ENCODE measurements at places on chromosomes 4 and X.
A peak's percentile ranks its signal among the peaks of the same experiment; 100 is the strongest.

DNA sequence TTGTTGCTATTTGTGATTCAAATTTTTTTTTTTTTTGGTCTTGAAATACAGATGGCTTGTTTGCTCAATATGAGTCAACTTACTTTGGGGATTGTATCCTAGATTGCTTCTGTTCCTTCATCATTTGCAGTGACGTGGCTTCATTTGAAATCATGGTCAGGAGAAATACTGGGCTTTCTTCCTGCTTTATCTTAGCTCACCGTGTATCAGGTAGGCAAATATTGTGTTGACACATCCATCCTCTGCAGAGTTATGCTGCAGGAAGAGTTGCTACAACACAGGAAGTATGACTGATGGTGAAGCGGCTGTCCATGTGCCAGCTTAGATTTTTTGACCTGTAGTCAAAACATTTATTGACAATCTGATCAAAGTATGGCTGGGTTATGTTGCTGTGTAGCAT lies 232.2 kb downstream of the C4orf33 start:
- DNase-seq, result no peak

DNA sequence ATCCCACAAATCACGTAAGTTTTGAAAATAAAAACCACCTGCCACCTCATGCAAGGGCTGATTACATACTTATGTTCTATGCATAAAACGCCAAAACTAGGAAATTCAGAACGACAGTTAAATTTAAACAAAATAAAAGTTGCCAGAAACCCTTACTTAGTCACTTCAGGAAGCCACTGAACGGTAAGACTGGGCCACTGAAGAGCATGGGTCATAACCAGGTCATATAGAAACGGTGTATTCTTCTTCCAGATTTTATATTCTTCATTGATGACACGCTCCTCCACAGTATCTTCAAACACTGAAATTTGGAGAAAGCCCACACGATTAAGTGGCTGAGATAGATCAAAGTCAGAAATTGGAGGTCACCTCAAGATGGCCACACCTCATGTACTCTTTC lies 1.2 kb downstream of the RBBP7 start:
- DNase-seq, result no peak

- no peak for DNase-seq
Measured at GRCh38 chr4:45554423-45554822, 569.4 kb downstream of the GABRG1 start.

GRCh38 chr4:112173593-112174558 lies 28.6 kb downstream of the FAM241A start:
- no peak for DNase-seq

DNA sequence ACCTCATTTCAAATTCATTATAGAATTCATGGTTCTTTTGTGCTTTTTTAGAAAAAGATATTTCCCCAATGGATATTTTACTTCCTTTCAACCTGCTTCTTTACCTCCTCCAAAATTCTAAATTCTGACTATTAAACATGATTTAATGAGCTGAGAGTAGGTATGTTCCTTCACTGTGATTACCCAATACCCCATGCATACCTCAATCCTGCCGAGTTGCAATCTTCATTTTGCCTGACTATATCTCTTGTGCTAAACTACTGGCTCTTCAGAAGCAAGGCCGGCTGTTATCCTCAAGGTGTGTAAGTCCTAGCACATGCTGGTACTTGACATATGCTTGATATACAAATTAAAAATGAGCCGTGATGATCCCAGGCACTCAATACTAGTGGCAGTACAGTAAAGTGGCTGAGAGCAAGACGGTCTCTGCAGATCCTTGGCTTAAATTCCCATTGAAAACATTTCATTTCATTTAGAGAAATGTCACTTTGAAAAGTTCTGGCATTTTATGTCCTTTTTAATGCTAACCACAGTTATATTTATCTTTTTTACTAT lies 320.4 kb downstream of the KCNIP4 start:
- DNase-seq, result no peak

- peak; percentile 96 for DNase-seq
Measured at GRCh38 chr4:165327211-165328100, at the start of gene MSMO1. MSMO1 (plus strand) TSS chr4:165327669; CDS start chr4:165333371, 5,702 bp downstream.

DNA sequence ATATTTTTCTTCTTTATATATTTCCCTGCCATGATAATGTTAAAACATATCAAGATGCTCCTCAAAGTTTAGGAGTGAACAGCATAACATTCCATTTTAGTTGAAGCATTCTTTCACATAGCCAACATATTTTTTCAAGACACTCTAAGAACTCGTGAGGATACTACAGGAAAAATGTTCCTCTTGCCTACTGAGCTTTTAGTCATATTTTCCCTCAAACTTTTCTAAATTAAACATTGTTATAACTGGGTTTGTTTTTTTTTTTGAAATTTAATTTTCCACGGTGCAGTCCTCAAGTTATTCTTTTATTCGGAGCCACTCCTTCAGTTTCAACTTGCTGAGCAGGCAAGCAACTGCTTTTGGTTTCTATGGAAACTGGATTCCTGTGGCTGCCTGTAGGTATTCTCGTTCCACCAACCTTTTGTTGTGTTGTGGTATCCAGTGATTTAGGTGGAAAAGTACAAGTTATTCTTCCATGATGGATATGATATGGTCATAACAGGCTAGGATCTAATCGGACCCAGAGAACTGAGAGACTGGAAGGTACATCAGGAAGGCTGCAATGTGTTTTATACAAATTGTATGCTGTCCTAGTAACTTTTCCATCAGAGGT lies 248.0 kb downstream of the TRIML1 start:
- DNase-seq, result no peak

- no peak for DNase-seq
Measured at GRCh38 chr4:42497142-42497910, 100.0 kb downstream of the SHISA3 start.

DNA sequence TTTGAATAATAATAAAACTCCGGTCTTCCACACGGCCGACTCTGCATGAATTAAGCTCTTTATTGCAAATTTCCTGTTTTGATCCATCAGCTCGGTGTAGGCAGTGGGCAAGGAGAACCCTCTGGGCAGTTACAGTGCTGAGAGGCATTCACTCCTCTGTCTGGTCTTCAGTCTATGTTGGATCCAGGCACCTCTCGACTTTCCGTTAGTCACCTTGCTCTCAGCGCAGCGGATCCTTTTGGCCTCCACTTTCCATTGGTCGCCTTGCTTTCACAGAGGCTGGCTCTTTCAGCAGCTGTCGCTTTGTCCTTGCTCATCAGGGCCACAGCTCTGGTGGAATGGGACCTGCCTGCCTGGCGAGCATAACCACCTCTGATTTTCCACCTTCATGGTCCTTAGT lies 52.9 kb downstream of the TRMT44 start:
- DNase-seq, result no peak

- no peak for DNase-seq
Measured at GRCh38 chr4:162522724-162523123, 358.9 kb upstream of the FSTL5 start.

- no peak for DNase-seq
Measured at GRCh38 chr4:85656759-85657505, 182.0 kb downstream of the ARHGAP24 start.

DNA sequence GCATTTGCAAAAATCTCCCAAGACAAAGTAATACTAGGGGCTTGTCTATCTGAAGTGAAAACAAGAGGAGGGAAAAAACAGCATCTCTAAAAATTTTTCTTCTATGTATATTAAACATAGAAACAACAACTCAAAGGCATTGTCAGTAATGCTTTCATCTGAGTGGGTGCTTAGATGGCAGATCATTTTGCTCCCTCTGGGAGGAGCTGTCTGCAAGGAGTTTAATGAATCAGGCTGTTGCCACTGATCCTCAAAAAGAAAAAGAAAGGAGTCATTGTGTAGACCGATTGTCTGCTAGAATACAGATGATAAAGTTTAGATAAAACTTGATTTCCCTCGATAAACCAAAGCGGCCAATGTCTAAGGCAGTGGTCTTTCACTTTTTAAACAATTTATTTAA lies 49.7 kb upstream of the KLHL8 start:
- no peak for DNase-seq

- DNase-seq, result no peak
Measured at GRCh38 chr4:78662658-78663057, 111.1 kb downstream of the ANXA3 start.

DNA sequence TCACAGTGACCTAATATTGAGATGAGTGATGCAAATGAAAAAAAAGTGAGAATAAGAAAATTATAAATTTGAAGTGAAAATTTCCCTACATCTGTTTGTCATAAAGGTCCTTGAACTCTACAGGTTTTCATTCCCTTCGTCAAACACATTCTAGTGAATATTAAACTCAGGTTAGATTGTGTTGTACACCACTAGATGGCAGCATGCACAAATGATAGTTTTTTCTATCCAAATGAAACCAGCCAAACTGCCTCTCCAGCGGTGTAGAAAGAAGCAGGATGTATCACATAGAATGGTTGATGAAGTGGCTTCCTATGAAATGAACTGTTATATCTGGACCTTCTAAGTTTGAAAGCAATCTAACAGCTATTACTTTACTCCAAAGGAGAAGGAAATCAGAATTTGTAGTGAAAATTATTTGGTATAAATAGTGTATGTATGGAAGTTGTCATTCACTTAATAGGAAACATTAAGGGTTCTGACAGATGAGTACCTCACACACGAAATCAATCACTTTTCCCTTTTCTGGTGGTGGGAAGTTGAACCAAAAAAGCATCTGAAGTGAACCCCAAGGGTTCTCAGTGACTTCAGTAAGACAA lies 382.7 kb downstream of the UNC5C start:
- DNase-seq, result peak; percentile 5

DNA sequence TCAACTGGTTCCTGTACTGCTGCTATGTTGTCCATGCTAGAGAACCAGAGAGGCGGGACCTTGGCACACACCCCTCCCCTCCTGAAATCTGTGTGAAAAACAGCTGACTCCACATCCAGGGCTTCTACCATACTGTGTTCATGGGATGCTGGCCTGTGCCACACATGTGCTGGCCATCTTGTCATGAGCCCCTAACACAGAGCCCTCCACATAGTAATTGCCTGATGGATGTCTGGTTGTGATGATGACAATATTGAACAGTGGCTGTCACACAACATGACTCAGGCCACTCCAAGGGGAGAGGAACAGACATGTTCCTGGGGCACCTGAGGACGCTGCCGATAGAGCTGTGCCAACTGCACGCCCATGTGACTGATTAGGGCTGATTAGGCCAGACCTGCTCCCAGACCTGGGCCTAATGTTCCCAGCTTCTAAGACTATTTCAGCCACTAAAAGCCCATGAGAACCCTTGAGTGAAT lies 13.1 kb downstream of the SLC25A5 start:
- DNase-seq, result no peak

DNA sequence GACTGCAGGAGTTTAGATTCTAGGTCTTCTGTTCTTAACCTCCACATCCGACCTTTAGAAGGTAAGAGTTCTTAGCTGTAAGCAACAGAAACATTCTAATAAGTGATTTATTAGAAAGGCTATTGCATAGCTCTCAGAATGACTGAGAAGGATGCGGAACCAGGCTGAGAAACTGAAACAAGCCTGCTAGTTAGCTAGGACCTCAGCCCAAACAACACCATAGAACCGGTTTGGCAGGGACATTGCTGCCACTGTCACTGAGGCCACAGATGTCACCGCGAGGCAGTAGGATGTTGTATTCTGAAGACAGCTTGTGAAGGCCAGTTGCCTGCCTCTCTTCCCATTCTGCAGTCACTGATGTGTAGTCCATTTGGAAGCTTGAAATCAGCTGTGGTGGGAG lies 160.0 kb upstream of the ARX start:
- DNase-seq, result no peak

GRCh38 chr4:123874063-123874462 lies 477.5 kb downstream of the SPRY1 start:
- no peak for DNase-seq

DNA sequence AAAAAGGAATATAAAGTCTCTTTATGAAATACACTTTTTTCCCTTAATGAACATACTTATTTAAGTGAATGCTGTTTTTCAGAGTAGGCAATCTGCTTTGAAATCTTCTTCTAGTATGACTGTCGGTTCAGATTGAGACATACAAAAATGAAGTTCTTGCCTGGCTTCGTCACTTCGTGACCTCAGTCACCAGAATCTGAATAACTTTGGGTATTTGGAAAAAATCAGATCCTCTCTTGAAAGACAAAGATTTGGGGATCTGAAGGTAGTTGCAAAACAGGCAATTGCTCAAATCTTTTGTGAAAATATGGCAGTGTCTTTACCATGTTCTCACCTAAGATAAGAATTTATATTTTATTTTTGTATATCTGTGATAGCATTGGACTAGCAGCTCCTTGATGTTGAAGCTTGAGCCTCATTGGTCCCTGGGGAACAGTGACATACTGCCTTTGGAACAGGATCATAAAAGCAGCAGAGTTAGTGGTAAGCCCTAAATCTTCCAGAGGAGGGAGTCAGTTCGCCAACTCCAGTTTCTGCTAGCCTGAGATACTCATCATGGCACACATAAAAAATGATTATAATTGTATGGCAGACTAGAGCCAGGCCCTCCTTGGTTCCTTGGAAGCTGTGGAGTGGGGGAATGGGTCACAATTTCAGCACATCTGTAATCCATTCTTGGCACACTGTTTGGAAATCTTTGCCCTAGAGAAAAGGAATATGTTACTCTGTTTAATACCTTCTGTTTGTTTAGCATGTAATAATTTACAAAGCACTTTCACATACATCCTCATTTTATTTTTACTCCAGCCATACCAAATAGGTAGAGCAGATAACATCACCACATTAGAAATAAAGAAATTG lies 5.0 kb downstream of the ARFIP1 start:
- DNase-seq, result no peak

GRCh38 chrX:72712094-72712755 lies 1.9 kb downstream of the PHKA1 start:
- DNase-seq, result no peak

- no peak for DNase-seq
Measured at GRCh38 chrX:41558531-41558930, 111.4 kb downstream of the NYX start.

DNA sequence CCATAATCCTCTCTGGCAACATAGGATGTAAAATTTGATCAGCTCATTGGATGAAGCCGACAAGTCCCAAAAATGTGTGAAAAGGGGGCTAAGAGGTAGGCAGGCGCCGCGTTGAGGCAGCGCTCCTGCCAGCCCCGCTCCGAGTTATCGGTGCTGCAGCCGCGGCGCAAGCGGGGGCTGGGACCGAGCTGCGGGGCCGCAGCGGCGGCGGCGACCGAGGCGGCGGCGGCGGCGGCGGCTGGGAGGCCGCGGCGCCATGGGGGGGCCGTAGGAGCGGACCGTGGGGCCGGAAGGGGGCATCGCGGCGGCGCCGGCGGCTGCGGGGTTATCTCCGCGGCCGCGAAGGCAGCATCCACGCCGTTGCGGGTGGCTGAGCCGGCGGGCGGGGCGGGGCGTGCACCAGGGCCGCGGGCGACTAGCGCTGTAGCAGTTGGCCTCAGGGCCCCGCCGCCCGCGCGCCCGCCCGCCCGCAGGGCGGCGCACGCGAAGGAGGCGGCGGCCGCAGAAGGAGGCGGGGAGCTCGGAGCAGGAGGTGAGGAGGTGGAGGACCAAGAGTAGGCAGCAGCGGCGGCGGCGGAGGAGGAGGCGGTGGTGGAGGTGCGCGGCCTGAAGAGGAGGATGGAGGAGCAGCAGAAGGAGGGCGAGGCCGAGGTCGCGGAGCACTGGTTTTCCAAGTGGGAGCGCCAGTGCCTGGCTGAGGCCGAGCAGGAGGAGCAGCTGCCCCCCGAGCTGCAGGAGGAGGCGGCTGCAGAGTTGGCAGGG lies 126.0 kb upstream of the CXorf66 start:
- DNase-seq, result no peak

GRCh38 chr4:107192601-107193000 lies 156.5 kb upstream of the DKK2 start:
- no peak for DNase-seq
